ENCODE measurements at places on chromosomes 7 and 10. TPM values are rescaled to one million over a fixed set of nuclear protein-coding genes. Genes with fewer than 3 reads are reported as not detected.

GRCh38 chr10:123561141-123561440 lies 105.1 kb upstream of the GPR26 start:
- no peaks in the 10 kb centered on the region for H3K4me1 ChIP-seq
- 0 out of 2 replicates have a peak, but pooled peaks cover 3% of the 10 kb centered on the region for H3K27me3 ChIP-seq
- no peak for DNase-seq

DNA sequence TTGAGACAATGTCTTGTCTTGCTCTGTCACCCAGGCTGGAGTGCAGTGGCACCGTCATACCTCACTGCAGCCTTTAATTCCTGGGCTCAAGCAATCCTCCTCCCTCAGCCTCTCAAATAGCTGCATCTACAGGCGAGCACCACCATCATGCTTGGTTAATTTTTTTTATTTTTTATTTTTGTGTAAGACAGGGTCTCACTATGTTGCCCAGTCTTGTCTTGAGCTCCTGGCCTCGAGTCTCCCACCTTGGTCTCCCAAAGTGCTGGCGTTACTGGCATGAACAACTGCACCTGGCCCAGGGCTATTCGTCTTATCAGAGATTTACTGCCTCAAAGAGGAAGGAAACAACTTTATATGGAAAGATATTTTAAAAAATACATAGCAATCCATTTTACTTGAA lies 102.8 kb upstream of the NUPR2 start:
- no peaks in the 10 kb centered on the region for H3K36me3 ChIP-seq
- no peak for DNase-seq
- peaks cover 13% of the 10 kb centered on the region for H3K4me1 ChIP-seq
- no peak overlapping the region for H3K4me3 ChIP-seq

DNA sequence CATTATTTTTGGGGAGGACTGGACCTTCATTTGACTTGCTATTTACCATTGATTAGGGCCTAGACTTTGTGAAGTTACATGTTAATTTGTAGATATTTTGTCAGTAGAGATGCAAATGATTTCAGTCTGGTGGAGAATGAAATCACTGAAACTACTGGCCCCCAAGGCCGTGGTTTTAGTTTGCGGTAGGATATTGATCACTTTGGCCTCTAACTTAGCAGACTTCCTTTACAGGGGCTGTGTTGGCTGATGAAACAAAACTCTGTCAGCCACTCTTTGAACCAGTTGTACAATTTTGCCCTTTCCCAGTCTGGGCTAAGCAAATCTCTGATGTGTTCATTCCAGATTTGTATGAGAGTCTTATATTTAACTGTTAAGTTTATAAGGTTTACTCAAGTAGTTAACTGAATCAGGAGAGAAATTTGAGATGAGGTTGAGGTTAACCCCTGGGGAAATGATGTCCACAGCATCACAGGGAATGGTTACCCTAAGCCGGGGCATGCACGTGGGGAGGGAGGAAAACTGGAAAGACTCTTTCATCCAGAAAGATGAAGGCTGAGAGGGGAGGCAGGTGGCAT lies 105.7 kb upstream of the INSIG1 start:
- no peak overlapping the region for H3K27ac ChIP-seq
- DNase-seq = no peak
- H3K36me3 ChIP-seq = no peaks in the 10 kb centered on the region
- no peaks in the 10 kb centered on the region for H3K27me3 ChIP-seq
- no peaks in the 10 kb centered on the region for H3K4me1 ChIP-seq
- H3K4me3 ChIP-seq = no peak overlapping the region

GRCh38 chr7:88243345-88243909 lies 23.6 kb upstream of the SRI start:
- peak; percentile 18 for DNase-seq
- no peaks in the 10 kb centered on the region for H3K27me3 ChIP-seq
- H3K36me3 ChIP-seq = no peaks in the 10 kb centered on the region
- no peaks in the 10 kb centered on the region for H3K4me1 ChIP-seq
- no peak overlapping the region for H3K4me3 ChIP-seq

GRCh38 chr7:36441344-36442022 lies 51.8 kb downstream of the ANLN start:
- no peaks in the 10 kb centered on the region for H3K27me3 ChIP-seq
- H3K4me3 ChIP-seq = no peak overlapping the region
- no peaks in the 10 kb centered on the region for H3K4me1 ChIP-seq
- H3K36me3 ChIP-seq = peaks cover 89% of the 10 kb centered on the region

GRCh38 chr10:101995451-101996063 lies 60.4 kb downstream of the ARMH3 start:
- no peaks in the 10 kb centered on the region for H3K27me3 ChIP-seq
- H3K4me1 ChIP-seq = no peaks in the 10 kb centered on the region
- no peak overlapping the region for H3K27ac ChIP-seq
- no peak overlapping the region for H3K4me3 ChIP-seq

DNA sequence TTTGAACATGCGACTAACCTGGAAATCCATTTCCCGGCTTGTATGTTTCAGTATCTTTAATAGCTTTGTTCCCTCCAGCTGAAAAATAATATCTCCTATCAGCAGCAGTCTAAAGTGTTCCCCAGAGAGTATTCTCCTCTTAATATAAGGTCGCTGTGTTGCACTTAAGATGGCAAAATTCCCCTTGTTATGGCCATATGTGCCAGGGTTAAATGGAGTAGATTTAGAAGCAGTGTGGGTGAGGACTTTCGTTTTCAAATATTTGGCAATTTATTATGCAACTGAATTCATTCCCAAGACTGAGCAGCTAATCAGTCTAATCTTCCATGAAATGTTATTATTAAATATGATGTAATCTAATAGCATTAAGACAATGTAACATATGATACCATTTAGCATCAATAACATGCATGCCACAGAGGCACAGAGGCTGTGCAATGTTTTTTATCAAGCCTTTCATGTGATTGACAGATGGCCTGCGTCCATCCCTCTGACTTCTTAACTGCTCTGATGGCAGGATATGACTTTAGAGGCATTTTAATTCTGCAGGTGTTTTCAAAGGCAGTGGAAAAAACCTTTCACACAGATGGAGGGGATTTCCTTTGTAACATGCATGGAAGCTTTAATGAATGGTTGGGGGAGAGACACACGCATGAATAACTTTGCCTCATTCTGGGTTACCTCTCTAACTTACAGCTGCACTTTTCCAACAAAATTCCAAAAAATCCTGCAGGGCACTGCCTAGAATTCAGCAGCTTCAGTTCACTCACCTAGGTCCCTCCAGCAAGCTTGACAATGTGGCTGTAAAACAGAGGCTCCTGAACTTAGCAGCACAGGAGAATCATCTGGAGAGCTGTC lies 55.1 kb upstream of the ZPBP start:
- DNase-seq = no peak
- peaks cover 10% of the 10 kb centered on the region for H3K27me3 ChIP-seq
- H3K4me3 ChIP-seq = no peak overlapping the region
- H3K27ac ChIP-seq = no peak overlapping the region
- H3K36me3 ChIP-seq = no peaks in the 10 kb centered on the region

GRCh38 chr10:62583876-62584615 lies 209.9 kb downstream of the ZNF365 start:
- H3K36me3 ChIP-seq = no peaks in the 10 kb centered on the region
- peaks cover 51% of the 10 kb centered on the region for H3K4me1 ChIP-seq
- no peaks in the 10 kb centered on the region for H3K27me3 ChIP-seq
- no peak overlapping the region for H3K4me3 ChIP-seq
- DNase-seq = peak; percentile 38

- H3K4me1 ChIP-seq = no peaks in the 10 kb centered on the region
- no peak for DNase-seq
- H3K36me3 ChIP-seq = no peaks in the 10 kb centered on the region
These were observed 563 bp upstream of the UTF1 start for GRCh38 chr10:133229265-133230043.

- peak; percentile 22 for DNase-seq
- peaks cover 38% of the 10 kb centered on the region for H3K4me1 ChIP-seq
- H3K36me3 ChIP-seq = peaks cover 23% of the 10 kb centered on the region
- no peak overlapping the region for H3K4me3 ChIP-seq
- peak overlapping the region; percentile 65 for H3K27ac ChIP-seq
These were observed 10.8 kb downstream of the LFNG start for GRCh38 chr7:2530071-2530987.

GRCh38 chr10:128070161-128070560 lies 56.1 kb downstream of the MKI67 start:
- H3K27ac ChIP-seq = no peak overlapping the region
- H3K27me3 ChIP-seq = no peaks in the 10 kb centered on the region
- peaks cover 7% of the 10 kb centered on the region for H3K4me1 ChIP-seq
- DNase-seq = no peak

DNA sequence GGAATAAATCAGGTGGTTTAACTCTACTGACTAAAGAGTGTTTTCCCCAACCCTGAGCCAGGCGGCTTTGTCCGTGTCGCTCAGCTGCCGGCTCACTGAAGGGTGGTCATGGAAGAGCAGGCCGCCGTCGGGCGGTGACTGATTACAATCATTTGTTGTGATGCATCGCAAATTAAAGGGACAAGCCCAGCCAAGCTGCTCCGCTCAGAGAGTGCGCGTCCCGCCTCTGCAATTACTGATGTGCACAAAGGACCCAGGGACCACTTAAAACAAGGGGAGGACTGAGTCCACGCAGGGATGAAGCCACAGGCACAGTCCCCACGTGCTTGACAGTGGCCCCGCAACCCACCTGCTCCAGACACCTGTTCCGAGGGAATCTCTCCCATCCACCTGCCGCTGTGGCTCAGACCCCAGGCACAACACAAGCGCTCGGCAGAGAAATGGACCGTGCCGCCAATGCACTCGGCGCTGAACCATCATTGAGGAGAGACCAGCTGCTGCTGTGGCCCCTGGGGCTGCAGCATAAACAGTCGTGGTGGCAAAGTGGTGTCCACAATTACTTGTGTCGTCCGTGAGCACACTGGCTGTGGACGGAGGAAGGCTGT lies 526.5 kb downstream of the PTPRN2 start:
- no peak overlapping the region for H3K27ac ChIP-seq
- no peak overlapping the region for H3K4me3 ChIP-seq
- H3K27me3 ChIP-seq = peaks cover 15% of the 10 kb centered on the region
- no peaks in the 10 kb centered on the region for H3K4me1 ChIP-seq
- DNase-seq = no peak

DNA sequence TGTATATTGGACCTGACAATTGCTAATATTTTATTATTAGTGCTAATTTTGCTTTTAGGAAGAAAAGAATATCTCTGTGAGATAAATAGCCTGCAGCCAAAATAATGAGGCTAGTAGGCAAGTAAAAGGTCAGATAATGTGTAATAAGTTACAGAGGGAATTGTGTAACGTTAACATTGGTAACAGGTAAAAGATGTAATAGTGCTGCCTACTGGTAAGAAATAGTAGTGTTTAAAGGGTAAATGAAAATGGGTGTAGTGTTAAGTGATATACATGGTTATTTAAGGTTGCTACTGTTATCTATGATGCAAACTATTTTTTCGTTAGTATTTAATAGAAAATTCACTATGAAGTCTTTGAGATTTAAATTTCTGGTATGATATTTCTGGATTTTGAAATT lies 9.2 kb upstream of the FOXP2 start:
- DNase-seq = peak; percentile 65
- H3K36me3 ChIP-seq = no peaks in the 10 kb centered on the region
- no peak overlapping the region for H3K4me3 ChIP-seq
- H3K4me1 ChIP-seq = peaks cover 4% of the 10 kb centered on the region

DNA sequence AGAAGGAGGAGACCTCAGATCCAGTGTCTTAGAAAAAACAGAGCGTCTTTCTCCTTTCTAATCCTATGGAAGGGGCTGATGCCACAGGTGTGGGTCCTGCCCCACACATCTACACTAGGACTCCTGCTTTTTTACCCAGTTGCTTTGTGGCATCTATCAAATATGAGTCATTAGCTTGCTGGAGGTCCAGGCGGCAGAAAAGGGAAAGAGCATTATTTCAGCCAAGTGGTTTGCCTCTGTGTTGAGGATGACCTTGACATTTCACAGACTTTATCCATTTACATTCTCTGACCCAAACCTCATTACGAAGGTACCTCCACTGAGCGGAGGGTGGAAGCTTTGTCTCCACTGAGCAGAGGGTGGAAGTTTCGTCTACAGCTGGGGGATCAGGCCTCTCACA lies 308.4 kb upstream of the KLF6 start:
- no peak for DNase-seq
- H3K4me3 ChIP-seq = no peak overlapping the region
- H3K27me3 ChIP-seq = no peaks in the 10 kb centered on the region
- H3K4me1 ChIP-seq = no peaks in the 10 kb centered on the region
- H3K27ac ChIP-seq = no peak overlapping the region
- H3K36me3 ChIP-seq = no peaks in the 10 kb centered on the region

GRCh38 chr10:11305825-11306593 lies 288.3 kb downstream of the CELF2 start:
- no peaks in the 10 kb centered on the region for H3K4me1 ChIP-seq
- no peak overlapping the region for H3K4me3 ChIP-seq
- H3K27ac ChIP-seq = no peak overlapping the region
- peaks cover 82% of the 10 kb centered on the region for H3K36me3 ChIP-seq
- DNase-seq = no peak

DNA sequence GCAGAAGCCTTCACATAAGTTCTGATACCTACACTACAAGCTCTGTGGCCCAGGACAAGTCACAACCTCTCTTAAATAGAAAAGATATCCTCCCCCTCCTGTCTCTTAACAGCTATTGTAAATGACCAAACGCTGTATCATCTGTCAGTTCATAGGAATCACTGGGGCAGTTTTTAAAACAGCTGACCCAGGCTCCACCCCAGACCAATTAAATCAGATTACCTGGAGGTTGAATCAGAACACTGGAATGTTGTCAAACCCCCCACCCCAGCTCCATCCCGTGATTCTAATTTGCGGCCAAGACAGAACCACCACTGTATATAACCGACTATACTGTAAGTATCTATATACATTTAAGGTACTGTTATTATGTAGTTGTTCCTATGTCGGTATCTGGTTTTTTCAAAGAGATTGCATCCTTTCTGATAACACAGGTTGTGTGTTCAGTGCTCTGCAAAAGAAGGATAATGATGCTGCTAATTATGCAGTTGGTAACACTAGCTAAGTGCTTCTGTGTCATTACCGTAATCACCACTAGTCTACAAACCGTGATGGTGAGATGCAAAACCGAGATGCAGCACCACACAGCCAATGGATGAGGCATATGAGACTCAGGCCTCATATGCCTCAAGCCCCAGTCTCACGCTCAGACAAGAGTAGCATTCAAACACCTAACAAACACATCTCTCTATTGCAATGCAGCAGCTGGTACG lies 47.4 kb downstream of the TNS3 start:
- H3K27ac ChIP-seq = peak overlapping the region; percentile 78
- H3K4me3 ChIP-seq = peak overlapping the region; percentile 56
- DNase-seq = peak; percentile 74
- H3K36me3 ChIP-seq = 0 out of 2 replicates have a peak, but pooled peaks cover 5% of the 10 kb centered on the region
- peaks cover 38% of the 10 kb centered on the region for H3K4me1 ChIP-seq
- H3K27me3 ChIP-seq = no peaks in the 10 kb centered on the region

DNA sequence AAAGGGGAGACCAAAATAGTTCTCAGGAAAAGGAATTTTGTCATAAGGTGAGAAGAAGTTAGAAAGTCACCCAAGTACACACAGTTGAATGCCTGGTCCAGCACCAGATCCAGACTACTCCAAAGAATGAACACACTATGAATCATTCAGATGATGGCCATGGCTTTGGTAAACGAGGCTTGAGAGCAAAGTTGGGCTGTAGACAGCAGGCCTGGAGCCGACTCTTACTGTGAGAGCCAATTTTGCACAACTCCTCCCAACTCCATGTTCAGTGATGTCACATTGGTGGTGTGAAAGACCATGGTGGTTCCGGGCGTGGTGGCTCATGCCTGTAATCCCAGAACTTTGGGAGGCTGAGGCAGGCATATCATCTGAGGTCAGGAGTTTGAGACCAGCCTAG lies 131.6 kb downstream of the PKD1L1 start:
- no peak overlapping the region for H3K4me3 ChIP-seq
- no peak overlapping the region for H3K27ac ChIP-seq
- H3K27me3 ChIP-seq = no peaks in the 10 kb centered on the region
- no peak for DNase-seq

The COL26A1 gene
- 0.10 TPM for total RNA-seq

The CLDN12 gene
- 44.4 TPM for total RNA-seq

The TWIST1 gene
- total RNA-seq = 2.2 TPM

The ASB10 gene
- not detected for total RNA-seq

The NOLC1 gene
- total RNA-seq = 242 TPM

The C7orf57 gene
- total RNA-seq = 0.06 TPM

The GDI2 gene
- total RNA-seq = 283 TPM
